ENCODE measurements at places on chromosomes 16 and 17.

DNA sequence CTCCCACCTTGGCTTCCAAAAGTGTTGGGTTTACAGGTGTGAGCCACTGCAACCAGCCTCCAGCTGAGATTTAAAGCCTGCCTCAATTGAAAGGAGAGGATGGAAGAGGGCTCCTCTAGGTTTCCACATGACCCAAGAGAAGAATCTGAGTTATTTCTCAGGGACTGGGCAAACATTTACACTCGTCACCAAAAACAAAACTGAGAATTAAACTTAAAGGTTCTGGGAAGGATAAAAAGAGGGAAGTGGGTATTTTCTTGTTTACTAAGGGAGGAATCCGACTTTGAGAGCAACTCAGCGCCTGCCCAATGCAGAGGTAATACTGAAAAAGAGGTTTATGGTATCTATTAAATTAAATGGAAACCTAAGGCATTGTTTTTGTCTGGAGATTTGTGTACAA is 13.3 kb downstream of the HOXB1 start:
- DNase-seq: no peak

DNA sequence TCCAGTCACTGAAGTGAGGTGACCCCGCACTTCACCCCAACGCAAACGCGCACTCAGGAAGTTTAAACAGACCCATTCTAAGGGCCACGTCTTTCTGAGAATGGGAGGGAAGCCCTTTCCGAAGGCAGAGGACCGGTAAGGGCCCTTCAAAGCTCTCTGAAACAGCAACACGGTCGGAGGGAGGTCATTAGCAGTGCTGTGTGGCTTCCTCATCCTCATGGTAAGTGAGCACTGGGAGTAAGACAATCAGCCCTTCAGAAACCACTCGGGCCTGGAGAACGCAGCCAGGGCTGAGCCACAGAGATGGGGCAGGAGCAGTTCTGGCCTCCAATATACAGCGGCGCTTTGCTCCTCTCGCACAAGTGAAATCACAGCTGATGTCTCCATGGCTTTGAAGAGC is 23.7 kb downstream of the SRL start:
- DNase-seq: no peak

DNA sequence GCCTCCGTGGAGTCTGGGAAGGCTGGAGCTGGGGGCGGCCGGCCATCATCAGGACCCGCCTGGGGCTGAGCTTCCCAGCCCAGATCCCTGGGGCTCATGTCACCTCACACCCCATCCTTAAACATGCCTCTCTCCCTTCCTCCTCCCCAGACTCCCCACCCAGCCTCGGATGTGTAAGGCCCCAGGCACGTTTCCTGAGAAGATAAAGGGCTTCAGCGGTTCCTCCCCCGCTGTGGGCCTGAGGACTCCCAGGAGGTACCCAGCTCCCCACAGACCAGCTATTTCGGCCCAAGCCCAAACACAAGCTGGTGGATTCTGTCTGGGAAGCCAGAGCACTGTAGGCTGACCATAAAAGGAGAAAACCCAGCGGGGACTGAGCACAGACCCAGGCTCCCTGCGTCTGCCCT is 49.2 kb downstream of the MYH11 start:
- no peak for DNase-seq

- no peak for DNase-seq
Observed at GRCh38 chr16:66399930-66400329, 27.2 kb upstream of the BEAN1 start.

GRCh38 chr16:61581417-61582046 is 454.7 kb downstream of the CDH8 start:
- no peak for DNase-seq

GRCh38 chr17:309361-309888 is 43.2 kb downstream of the RPH3AL start:
- no peak for DNase-seq

- DNase-seq: peak; percentile 3
Observed at GRCh38 chr17:51000835-51001638, 119.6 kb downstream of the SPAG9 start.

DNA sequence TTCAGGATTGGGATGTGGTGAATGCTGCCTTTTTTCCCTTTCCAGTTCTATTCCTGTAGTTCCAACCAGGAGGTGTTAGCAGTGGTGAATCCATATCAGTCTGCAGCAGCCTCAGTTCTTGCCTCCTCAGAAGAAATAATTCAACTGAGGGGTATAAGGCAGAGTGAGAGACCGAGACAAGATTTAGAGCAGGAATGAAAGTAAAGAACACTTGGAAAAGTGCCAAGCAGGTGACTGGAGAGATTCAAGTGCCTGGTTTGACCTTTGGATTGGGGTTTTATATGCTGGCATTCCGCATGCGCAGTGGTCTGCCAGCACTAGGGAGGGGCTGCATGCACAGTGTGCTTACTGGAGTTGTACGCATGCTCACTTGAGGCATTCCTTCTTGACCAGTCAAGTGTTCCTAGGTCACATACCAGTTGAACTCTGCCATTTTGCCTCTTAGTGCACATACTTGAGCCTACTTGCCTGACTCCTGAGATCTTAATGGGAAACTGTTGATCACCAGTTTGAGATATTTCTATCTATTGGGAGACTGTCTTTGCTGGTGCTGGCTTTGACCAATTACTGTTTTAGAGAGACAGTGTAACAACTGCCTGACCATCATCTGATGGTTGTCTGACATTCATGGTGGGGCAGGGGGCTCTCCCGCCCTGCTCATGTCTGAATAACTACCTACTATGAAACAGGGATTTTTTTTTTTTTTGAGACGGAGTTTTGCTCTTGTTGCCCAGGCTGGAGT is 680 bp upstream of the CCL15 start:
- no peak for DNase-seq

GRCh38 chr17:72677714-72678390 is 414.6 kb downstream of the SLC39A11 start:
- DNase-seq: no peak

- DNase-seq: no peak
Observed at GRCh38 chr17:82948957-82949356, 109.1 kb upstream of the ZNF750 start.

DNA sequence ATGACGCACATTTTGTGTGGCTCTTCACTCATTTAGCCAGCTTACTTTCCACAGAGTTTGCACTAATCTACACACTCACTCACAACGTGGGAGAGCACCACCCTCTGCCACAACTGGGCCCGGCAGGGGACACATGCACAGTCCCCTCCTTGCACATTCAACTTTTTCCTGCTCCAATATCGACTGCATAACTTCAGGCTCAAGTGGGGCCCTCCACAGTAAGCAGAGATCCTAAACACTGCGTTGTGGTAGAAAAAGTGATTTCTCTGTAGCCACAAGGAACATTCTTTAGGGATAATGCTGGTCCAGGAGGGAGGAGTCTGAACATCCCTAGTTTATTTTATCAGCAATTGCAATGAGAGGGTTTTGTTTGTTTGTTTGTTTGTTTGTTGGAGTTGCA is 40.0 kb downstream of the MRPS23 start:
- no peak for DNase-seq

GRCh38 chr16:81600275-81600674 is 155.7 kb downstream of the CMIP start:
- DNase-seq: no peak

- DNase-seq: no peak
Observed at GRCh38 chr16:53805113-53805512, 101.2 kb downstream of the FTO start.

DNA sequence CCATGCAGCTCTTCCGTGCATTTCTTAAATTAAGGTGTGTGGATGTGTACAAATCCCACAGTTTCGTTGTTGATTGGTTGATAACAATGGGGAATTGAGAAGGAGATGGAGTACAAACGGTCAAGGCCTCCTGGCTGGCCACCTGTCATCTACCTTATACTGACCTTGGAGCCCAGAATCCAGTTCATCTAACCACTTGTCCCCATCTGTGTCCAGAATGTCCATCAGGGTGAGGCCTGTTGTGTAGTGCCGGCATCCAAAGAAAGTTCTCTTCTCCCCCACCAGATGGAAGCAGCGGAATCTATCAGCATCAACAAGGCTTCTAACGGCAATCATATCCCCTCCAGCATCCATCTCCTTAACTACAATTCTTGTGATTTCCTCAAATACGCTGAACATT is 1.5 kb downstream of the GSDMB start:
- no peak for DNase-seq

- no peak for DNase-seq
Observed at GRCh38 chr16:27285676-27286196, 17.2 kb upstream of the NSMCE1 start.

DNA sequence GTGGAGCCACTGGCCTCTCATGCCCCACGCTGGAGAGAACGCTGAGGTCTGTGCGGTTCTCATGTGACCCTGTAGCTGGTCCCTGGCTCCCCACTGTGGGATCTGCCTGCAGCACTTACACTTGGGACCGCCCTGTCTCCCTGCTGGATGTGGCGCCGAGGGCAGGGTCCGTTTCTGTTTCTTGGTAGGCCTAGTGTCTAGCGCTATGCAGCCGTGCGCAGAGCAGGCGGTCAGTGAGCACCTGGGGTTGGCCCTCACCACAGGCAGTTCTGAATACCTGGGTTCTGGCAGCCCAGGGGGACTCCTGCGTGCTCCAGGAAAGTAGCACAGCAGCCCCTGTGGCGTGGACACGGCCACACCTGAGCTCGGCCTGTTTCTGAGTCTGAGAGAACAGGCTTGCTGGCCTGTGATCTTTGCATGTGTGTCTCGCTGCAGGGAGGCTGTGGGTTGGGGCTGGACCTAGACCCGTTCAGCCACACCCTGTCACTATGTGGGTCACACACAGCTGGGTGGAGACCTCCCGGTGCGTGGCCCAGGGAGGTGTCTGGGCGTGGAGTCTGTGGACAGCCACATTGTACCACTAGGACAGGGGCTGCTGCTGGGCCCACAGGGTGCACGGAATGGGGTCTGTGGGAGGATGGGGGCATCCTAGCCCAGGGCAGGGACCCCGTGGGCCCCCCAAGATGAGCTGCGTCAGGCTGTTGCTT is 2.8 kb downstream of the CAPN15 start:
- no peak for DNase-seq

DNA sequence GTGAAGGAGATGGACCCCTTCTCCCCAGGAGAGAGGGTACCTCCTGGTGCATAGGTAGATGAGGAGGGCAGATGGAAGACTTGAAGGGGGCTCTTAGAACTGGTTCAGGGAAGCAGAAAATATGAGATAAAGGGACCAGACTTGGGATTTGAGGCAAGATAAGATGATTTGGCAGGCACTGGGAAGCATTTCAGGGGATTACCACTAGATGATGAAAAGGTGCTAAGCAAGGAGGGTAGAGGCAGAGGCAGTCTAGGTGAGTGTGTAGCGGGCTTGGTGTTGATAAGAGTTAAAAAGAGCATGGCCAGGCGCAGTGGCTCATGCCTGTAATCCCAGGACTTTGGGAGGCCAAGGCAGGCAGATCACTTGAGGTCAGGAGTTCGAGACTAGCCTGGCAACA is 14.4 kb downstream of the SLC9A5 start:
- no peak for DNase-seq

GRCh38 chr16:25060920-25061319 is 45.8 kb upstream of the ARHGAP17 start:
- no peak for DNase-seq

DNA sequence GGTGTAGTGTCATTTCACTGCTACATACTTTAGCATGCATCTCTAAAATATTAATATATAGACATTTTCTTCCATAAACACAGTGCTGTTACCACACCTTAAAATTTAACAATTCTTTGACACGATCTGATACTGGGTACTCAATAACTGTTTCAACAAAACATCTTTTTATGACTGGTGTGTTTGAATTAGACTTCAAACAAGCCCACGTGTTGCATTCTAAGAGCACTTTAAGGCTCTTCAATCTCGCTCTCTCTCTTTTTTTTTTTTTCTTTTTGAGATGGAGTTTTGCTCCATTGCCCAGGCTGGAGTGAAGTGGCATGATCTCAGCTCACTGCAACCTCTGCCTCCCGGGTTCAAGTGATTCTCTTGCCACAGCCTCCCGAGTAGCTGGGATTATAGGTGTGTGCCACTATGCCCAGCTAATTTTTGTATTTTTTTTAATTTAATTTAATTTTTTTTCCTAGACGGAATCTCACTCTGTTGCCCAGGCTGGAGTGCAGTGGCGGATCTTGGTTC is 15.8 kb upstream of the SLC46A1 start:
- no peak for DNase-seq

GRCh38 chr17:45645330-45645729 is 138.8 kb upstream of the CRHR1 start:
- DNase-seq: no peak

GRCh38 chr16:81567987-81568748 is 123.6 kb downstream of the CMIP start:
- DNase-seq: no peak

DNA sequence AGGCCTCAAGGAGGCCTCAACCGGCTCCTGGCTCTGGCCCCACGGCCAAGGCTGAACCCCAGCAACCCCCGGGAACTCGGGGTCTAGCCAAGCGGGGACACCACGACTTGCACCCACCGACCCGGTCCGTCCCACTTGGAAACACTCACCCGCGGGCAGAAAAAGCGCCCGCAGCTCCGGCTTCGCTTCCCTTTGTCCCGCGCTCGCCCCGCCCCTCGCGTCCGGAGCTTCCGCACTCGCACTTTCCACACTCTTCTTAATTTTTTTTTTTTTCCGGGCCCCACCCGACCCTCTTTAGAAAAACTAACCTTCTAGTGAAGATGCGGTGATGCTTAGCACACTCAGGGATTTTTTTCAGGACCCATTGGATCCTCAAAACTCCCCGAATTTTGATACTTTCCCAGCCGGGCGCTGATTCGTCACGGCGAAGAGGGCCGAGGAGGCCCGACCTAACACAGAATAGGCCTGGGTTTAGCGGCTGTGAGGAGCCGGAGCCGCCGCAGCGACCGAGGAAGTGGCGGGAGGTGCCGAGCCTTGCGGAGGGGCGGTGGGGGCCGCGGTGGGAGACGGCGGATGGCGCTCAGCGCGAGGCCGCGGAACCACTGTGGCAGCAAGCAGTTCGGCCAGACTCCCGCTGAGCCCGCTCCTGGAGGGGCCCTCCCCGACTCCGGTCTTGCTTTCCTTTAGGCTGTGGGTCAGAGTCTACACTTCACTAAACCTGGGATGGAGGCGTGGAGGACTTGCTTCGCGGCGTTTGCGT is at the start of gene SMARCE1:
TSS of gene SMARCE1 (minus strand) at position 195 of the 760 bp plus-strand sequence. CDS start 2,016 bp downstream, outside the sequence.
- DNase-seq: peak; percentile 41

DNA sequence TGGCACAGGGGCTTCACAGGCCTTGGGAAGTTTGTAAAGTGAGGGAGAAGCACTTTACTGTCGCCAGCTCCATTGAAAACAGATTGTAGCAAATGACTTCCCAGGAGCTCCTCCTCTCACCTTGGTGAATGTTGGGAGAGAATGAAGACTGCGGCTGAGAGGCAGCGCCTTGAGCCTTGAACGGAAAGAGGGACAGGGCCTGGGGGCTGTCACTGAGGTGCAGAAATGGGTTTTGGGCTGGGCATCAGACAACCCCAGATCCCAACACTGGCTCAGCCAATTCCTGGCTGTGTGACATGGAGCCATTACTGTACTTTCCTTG is 603 bp upstream of the MRTFB start:
- DNase-seq: no peak

GRCh38 chr16:86059253-86060171 is 160.6 kb downstream of the IRF8 start:
- no peak for DNase-seq

- DNase-seq: no peak
Observed at GRCh38 chr16:83772806-83773205, 35.0 kb upstream of the HSBP1 start.
